ENCODE measurements at places on chromosomes 2 and 18. TPM values are rescaled to one million over a fixed set of nuclear protein-coding genes. Genes with fewer than 3 reads are reported as not detected.

The AQP12A gene
- polyA plus RNA-seq: 5.0 TPM

The SELENOI gene
- 36.8 TPM for polyA plus RNA-seq

The SCYGR1 gene
- not detected for polyA plus RNA-seq

The ZNF804A gene
- 6.4 TPM for polyA plus RNA-seq

The HOXD10 gene
- 0.18 TPM for polyA plus RNA-seq

The EPAS1 gene
- 30.7 TPM for polyA plus RNA-seq

The SPR gene
- polyA plus RNA-seq: 23.8 TPM

The HOXD9 gene
- 0.88 TPM for polyA plus RNA-seq

The ERMN gene
- polyA plus RNA-seq: 0.57 TPM

The CYP1B1 gene
- polyA plus RNA-seq: 3.0 TPM

The IL37 gene
- 1.6 TPM for polyA plus RNA-seq

The LIPG gene
- 32.9 TPM for polyA plus RNA-seq

The C2orf66 gene
- 0.24 TPM for polyA plus RNA-seq

The EPC2 gene
- polyA plus RNA-seq: 27.9 TPM

The ZNF521 gene
- polyA plus RNA-seq: 9.3 TPM

The G6PC2 gene
- 0.19 TPM for polyA plus RNA-seq

The BBS5 gene
- 5.8 TPM for polyA plus RNA-seq

All from large intestine (tissue), 12 donors.